Calu3 (cell line): ENCODE measurements at places on chromosomes 4 and X. TPM values are rescaled to one million over a fixed set of nuclear protein-coding genes. Genes with fewer than 3 reads are reported as not detected.

GRCh38 chr4:99614491-99614890 lies 39.9 kb downstream of the MTTP start:
- no peak for DNase-seq

RHOXF1 gene
- not detected in 2 replicates for total RNA-seq

DNA sequence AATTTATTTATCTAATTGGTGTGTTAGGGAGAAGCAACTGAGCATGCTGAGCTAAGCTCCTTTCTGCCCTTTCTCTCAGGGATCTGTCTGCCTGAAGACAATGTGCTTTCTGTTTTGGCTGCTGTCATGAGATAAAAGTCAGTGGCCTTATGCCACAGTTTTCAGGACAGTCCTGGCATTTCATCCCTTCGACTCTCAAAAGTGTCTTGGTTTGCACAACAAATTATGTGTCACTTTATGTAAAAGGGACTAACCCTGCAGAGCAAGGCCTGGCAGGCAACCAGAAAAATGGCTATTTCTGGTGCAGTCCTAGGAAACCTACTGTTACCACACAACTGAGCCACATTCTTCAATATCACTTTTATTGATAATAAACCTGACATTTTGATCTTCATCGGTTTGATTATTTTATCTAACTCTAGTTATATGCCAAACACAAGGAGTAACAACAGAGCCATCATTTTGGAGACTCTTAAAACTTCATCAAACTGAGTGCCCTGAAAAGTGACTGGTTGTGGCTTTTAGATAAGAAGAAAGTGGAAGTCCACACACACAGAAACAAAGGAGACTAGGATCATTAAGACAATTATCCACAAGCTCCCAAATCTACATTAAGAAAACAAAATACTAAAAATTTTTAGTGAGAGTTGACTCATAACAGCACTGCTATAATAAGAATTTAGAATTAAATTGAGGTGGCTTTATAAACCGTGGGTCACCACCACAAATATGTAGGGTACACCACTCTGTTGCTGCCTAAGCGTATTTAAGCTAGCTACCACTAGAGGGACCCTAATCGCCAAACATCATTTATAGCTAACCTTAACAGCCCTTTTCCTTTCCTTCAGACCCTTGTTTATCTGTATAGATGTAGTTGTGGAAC lies 95.9 kb upstream of the PTPN13 start:
- peak; percentile 8 for DNase-seq

- no peak for DNase-seq
Observed at GRCh38 chr4:162791226-162791625, 375.5 kb downstream of the NAF1 start.

FATE1 gene
- total RNA-seq = not detected in 2 replicates

- no peak for DNase-seq
Observed at GRCh38 chr4:171983935-171984805, 171.0 kb downstream of the GALNTL6 start.

DNA sequence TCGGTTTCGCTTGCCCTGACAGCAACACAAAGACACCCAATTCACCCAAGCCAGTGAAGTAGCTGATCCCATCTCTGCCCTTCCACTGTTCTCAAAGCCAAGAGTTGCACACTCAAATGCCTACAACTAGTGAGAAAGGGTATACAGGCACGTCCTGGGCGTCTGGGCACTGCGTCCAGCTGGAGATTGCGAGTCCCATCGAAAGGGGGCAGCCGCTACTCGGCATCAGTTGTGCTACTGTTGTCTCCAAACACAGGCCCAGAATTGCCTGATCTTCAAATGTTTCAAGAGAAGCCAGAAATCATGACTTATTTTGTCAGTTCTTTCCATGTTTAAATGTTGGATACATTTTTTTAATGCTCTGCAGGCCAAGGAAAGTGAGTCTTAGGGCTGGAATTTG lies 487.8 kb downstream of the BCOR start:
- no peak for DNase-seq

PCDH18 gene
- total RNA-seq = 0.24 and 0.49 TPM in 2 replicates

PPP1R2C gene
- not detected in 2 replicates for total RNA-seq

GRCh38 chr4:40656201-40656863 lies 26.7 kb upstream of the RBM47 start:
- no peak for DNase-seq

GRCh38 chr4:125770814-125771398 lies 456.2 kb downstream of the FAT4 start:
- DNase-seq = no peak

DNA sequence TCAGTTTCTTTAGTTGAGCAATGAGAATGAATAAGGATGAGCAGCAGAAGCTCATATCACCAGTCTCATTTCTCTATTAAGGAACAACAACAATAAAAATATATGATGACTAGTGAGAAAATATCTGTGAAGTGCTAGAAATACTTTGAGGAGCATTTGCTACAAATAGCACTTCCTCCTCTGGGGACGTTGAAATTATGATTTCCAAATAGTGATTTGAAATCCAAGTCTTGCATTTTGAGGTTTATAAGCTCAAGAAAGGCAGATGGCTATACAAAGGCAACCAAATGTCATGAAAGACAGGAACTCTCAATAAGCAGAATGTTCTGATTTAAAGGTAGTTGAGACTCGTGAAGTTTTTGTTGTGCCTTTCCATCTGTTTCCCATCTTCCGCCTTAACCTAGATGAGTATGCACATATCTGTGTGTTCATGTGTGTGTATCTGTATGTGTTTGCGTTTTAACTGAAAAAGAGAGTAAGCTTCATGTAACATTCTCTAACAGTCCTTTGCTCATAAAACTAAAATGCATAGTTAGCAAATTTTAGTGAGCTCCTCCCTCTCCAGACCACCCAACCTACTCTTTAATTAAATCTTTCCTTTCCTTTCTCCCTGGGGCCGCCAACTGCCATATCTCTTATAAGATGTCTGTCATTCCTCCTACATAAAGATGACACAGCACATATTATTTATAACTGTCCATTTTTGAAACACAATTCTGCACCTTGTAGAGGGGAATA lies 222.6 kb upstream of the RASGEF1B start:
- DNase-seq = no peak

DNA sequence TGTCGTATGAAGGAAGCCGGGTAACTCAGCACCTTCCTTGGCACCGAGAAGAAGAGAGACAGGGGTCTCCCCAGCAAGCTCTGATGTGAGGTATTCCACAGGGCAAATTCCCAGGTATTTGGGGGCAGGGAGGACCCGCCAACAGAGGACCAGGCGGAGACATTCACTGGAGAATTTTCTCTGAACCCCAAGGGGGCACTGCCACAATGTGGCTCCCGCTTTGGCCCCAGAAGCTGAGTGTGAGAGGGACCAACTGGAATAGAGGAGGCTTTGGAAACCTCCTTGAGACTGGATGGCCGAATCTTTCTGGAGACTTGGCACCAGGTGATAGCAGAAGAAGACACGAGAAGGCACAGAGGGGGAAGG lies 735 bp upstream of the GABRE start:
- no peak for DNase-seq

DNA sequence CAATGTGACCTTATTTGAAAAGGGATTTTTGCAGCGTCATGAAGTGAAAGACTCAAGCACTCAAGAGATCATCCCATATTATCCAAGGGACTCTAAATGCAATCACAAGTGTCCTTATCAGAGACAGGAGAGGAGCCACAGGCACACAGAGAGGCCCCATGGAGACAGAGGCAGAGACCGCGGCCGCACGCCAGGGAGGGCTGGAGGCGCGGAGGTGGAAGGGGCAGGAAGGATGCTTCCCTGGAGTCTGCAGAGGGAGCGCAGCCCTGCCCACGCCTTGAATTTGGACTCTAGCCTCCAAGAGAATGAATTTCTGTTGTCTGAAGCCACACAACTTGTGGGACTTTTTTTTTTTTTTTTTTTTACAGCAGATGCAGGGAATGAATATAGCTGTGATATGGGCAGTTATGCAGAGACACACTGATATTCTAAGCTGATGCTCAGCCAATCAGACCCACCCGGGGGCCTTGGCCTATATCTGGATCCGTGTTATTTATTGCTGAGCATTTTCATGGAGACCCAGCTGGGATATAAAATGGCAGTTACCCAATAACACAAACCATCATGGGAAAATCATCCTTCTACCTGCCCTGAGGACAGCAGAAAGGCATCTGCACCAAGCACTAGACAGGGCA lies 244.8 kb upstream of the PSAPL1 start:
- DNase-seq = no peak

- peak; percentile 52 for DNase-seq
Observed at GRCh38 chr4:185865901-185866328, 53.9 kb upstream of the SORBS2 start.

DNAAF6 gene
- not detected in 2 replicates for total RNA-seq

DNA sequence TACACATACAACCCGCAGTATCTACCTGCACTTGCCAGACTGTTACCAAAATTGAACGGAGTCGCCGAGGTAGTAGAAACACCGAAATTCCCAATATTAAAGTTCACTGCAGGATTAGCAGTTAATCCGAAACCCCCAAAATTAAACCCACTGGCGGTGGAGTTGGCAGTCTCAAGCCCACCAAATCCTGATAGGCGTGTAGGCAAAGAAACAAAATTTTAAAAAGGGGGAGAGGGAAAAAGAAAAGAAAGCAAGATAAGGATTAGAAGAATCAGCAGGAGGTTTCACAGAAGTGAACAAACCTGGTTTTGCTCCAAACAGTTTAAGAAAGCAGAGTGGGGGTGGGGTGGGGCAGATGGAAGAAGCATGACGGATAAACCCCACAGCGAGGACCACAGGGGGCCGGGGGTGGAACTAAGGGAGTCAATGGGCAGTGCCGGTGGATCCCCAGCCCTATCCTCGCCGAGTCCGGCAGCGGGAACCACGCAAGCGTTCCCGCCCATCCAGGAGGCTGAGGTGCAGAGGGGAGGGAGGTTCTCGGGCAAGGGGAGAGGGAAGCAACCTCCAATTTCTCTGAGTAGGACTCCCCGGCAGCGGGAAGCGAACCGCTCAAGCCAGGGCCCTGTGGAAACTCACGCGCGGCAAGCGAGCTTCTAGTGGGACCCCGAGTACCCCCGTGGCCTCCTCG lies 599 bp downstream of the NUP54 start:
- peak; percentile 61 for DNase-seq

GRCh38 chr4:26201120-26201519 lies 119.7 kb upstream of the RBPJ start:
- no peak for DNase-seq

ARHGAP10 gene
- 5.4 and 6.1 TPM in 2 replicates for total RNA-seq

GRCh38 chr4:78772526-78773091 lies 3.5 kb upstream of the BMP2K start:
- DNase-seq = no peak
